COR-L47 (cell line): ENCODE measurements at places on chromosomes 3 and 15.
A peak's percentile ranks its signal among the peaks of the same experiment; 100 is the strongest.

- DNase-seq: no peak
Measured at GRCh38 chr3:134018850-134019249, 10.9 kb downstream of the SLCO2A1 start.

DNA sequence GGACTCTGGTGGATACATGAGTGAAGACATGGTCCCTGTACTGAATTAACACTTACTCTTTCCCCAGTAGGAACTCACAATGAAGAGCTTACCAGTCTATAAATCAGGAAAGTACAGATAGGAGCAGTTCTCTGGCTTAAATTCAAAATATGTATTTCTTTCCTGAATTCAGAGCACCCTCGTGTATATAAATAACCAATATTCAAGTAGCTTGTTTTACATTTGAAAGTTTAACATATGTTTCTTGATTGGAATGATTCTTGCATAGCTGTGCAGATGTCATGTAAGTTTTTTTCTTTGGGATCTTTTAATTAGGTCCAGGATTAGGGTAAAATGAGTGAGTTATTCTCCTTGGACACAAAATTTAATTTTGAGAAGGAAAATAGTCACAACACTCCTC is 14.8 kb upstream of the TMPRSS7 start:
- DNase-seq: no peak

GRCh38 chr3:170044795-170045244 is 7.0 kb downstream of the GPR160 start:
- DNase-seq: no peak

GRCh38 chr15:48798319-48798718 is 12.6 kb downstream of the CEP152 start:
- peak; percentile 84 for DNase-seq

GRCh38 chr3:7760718-7761117 is 740.9 kb upstream of the LMCD1 start:
- DNase-seq: no peak

DNA sequence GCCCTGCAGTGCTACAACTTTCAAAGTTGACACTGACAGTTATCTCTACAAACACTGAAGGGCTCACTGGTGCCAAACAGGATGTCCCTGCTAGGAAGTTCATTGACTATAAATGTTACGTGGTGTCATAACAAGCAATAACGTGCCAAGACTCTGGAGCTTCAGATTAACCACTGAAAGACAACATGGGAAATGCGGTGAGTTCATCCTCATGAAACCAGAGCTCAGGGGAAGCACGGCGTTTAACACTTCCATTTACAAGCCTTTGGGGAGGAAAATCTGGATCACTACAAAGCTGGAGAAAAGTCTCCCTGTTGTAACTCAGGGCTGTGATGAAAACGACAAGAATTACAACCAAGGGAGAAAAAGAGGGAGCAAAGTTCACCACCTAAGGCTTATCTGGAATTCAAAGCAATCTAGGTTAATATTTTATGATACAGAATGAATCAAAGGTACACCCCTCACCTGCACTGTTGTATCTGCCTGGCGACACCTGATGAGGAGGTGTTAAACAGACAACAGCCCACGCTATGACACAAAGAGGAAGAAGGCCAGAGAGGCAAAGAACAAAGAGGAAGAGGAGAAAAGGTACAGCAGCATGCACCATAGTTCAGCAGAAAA is 27.0 kb downstream of the SHQ1 start:
- DNase-seq: peak; percentile 40

DNA sequence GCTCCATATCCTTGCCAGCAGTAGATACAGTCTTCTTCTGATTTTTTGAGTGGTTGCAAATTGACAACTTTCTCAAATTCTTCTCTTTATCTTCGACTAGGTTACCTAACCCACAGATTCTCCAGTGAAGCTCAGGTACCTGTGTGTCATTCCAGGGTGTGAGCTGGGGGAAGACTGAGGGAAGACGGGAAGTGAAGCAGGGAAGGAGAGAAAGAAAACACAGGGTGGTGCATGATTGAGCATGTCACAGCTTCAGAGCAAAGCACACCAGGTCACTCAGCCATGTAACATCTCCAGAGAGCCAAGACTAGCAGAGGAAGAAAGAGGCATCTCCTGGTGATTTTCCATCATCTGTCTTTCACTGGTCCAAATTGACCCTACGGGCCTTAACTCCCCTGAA is 67.2 kb downstream of the LSM3 start:
- DNase-seq: no peak

DNA sequence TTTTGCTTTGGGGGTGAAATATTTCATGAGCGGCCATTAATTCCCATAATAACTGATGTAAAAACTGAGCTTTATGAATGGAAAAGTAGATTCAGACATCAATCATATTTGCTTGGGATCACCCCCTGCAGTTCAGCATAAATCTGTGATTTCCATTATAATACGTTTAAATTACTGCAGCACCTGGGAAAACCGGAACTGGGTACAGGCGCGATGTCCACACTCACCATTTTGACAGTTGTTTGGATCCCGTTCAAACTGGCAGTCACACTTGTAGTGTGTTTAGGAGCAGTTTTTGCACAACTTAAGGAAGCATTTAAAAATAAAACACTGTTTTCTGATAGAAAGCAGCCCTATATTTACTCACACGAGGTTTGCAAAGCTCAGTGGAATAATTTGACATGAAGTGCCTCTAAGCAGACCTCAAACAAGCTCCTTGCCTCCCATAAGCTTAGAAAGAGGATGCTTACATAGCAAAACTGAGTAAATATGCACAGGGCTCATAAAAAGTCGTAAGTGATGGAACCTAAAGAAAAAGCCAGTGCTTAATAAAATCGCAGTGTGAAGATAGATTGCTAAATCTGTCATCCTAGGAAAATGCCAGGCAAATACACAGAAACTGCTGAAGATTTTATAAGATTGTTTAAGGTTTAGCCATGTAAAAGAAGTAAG is 377.6 kb downstream of the PTPRG start:
- DNase-seq: no peak

GRCh38 chr15:79494384-79494909 is 62.3 kb downstream of the MINAR1 start:
- DNase-seq: no peak

GRCh38 chr3:42841332-42841731 is 32.1 kb downstream of the ACKR2 start:
- DNase-seq: no peak

- DNase-seq: no peak
Measured at GRCh38 chr3:7874116-7874515, 627.5 kb upstream of the LMCD1 start.

- peak; percentile 26 for DNase-seq
Measured at GRCh38 chr3:127216415-127217261, 23.7 kb downstream of the PRR23E start.

- no peak for DNase-seq
Measured at GRCh38 chr3:189673535-189673934, 42.3 kb downstream of the TP63 start.

GRCh38 chr15:52350423-52350822 is 54.8 kb upstream of the MYO5C start:
- DNase-seq: no peak

DNA sequence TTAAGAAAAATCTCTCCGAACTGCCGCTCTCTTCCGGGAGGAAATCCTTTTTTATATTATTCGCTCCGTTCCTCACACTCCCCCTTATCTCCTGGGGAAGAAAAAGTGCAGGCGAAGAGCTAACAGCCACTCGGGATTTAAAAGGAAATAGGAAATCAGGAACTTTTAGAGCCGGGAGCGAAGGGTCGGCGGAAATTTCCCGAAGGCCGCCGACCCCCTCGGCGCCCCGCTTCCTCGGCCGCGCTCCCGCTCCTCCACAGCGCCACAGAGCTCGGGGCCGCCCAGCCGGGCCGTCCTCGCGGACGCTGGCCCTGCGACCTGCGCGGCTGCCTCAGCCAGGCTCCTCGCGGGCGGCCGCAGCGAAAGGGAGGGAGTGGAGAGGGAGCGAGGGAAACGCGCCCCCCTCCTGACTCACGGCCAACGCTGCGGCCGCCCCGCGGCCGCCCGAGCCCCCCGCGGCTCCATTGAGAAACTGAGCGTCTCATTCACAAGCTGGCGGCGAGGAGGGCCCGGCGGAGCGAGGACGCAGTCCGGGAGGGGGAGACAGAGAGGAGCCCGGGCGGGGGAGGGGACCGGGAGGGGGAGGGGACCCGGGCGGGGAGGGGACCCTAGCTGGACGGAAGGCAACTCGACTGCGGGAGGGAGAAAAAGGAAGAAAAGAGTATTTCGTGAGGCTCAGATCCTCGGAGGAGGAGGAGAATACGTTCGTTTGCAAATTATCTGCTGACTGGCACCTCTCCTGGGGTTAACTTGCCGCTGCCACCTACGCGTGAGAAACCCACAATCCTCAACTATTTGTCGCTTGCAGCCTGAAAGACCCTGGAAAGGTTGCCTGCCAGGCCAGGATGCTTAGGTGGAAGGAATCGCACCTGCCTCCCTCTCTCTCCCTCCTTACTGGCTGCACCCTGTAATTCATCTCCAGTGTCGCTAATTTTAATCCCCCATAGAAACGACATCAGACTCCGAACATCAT is at the start of gene PTPN9:
Gene PTPN9 (minus strand): TSS at position 368 of the 973 bp plus-strand sequence. CDS start 539 bp downstream, outside the sequence.
- DNase-seq: peak; percentile 86

GRCh38 chr15:28913171-28913765 is 27.5 kb downstream of the APBA2 start:
- DNase-seq: no peak

DNA sequence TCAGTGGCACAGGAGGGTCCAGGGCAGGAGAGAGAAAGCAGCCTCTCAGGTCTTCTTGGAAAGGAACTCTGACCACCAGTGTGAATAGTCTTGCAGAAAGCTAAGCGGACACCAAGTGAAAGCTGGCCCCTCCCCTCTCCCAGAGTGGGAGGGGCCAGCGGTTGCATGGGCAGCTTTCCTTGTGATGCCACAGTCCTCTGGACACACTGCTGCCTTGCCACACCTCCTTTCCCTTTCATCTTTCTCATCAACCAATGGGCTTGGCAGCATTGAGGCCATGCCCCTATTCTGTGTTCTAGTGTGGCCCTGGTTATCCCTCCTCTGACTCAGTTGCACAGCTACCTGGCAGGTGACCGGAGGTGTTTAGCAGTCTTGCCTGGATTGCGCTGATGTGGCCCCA is 49.7 kb upstream of the GOLGA6B start:
- DNase-seq: no peak

DNA sequence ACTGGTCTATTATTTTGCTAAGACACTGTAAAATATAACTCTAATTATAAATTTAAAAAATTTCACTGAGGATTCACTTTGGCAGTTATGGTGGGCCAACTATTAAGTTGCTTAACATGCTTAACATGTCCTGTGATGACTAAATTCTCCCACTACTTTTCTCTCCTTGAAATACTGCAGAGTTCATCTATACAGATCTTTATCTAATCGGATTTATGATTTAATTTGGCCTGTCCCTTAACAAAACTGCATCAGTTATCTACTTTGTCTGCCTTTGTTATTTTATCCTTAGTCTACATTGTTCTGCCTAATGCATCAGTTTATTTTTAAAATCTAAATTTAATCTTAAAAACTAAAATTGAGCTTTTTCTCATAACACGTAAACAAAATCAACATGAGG is 26.4 kb downstream of the CD96 start:
- no peak for DNase-seq

GRCh38 chr3:177196456-177197040 is 734 bp downstream of the TBL1XR1 start:
- peak; percentile 66 for DNase-seq

GRCh38 chr3:161644891-161645635 is 148.5 kb downstream of the OTOL1 start:
- DNase-seq: no peak

- no peak for DNase-seq
Measured at GRCh38 chr3:94293793-94294195, 230.9 kb downstream of the NSUN3 start.

DNA sequence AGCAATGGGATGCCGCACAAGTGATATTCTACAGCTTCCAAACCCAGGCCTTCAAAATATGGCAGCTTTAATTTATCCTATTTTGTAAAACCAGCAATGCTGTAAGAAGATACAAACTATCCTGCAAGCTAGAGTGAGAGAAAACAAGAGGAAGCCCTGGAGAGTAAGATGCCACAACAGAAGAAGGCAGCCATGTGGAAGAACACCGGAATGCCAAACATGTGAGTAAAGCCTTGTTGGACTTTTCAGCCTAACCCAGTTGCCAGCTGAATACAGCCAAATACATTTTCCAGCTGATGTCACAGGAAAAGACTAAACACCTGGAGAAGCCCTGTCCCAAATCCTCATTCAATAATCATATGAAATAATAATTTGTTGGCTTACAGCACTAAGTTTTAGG is 1115.1 kb upstream of the CADM2 start:
- DNase-seq: no peak

DNA sequence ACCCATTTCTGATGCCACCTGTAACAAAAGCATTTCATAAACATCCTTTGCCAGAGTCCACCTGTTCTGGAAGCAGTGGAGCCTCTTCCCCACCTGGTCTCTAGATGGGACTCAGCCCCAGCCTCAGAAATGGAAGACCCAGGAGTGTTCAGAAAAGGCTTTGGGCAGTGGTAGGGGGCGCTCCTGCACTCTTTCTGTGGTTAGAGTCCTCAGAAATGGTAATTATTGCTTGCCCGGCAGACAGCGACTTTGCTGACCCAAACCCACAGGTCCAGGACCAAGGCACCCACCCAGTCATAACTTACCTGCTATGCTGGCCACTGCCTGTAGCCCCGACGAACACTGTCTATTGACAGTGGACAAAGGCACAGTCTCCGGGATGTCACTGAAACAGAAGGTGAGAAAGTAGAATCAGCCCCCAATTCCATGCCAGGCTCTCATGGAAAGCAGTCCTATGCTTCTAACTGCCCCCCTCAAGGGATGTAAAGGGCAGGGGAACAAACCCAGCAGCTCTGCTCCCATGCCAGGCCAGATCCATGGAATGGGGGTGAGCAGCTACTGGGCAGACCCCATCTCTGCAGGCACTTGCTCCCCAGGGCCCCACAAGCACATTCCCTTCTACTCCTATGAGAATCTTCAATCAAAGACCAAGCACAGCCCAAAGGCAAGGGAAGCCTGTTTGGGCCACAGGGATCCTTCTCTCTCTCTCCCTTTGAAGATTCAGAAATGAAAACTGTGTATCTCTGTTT is 5.1 kb downstream of the ACAA1 start:
- DNase-seq: no peak

DNA sequence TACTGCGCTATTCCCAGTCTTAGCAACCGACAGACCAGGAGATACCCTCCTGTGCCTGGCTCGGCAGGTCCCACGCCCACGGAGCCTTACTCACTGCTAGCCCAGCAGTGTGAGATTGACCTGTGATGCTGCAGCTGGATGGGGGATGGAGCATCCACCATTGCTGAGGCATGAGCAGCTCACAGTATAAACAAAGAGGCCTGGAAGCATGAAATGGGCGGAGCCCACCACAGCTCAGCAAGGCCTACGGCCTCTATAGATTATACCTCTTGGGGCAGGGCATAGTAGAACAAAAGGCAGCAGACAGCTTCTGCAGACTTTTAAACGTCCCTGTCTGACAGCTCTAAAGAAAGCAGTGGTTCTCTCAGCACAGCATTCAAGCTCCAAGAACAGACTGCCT is 160.3 kb downstream of the ANXA2 start:
- no peak for DNase-seq

GRCh38 chr15:29514926-29515325 is 245.3 kb upstream of the NSMCE3 start:
- DNase-seq: no peak
